Vagina (tissue), 2 donors: ENCODE measurements at places on chromosomes 7 and 10. TPM values are rescaled to one million over a fixed set of nuclear protein-coding genes. Genes with fewer than 3 reads are reported as not detected.

The VAX1 gene
- total RNA-seq = not detected

DNA sequence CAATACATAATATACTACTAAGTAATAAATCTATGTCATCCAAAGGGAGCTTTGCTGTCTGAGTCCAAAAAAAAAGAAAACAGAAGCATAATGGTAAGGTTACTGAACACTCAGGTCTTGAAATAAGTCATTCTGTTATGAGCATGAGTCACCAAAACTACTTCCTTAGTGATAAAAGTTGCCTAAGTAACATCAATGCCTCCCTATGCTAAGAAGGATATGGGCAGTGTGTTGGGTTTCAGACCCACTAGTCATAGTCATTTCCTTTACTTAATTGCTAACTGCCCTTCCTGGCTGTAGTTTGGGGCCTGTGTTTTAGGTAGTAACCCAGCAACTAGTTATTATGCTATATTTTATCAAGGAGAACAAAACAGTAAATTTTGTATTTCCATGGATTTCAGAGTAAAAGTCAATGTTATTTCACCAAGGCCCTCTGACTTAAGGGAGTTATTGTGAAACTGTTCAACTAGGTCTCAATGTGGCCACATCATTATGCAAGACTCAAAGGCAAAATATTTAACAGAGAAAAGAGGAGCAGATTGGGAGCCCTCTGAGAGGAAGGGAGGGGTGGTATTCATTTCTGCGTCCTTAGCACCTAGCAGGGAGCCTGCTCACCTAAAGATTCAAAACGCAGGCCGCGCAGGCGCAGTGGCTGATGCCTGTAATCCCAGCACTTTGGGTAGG lies 11.7 kb upstream of the VIM start:
- DNase-seq = no peak

GRCh38 chr10:111078505-111079185 lies 1.8 kb downstream of the ADRA2A start:
- no peak for DNase-seq

- DNase-seq = no peak
These were observed 450.0 kb downstream of the GATA3 start for GRCh38 chr10:8504499-8504898.

The LAMB4 gene
- 0.74 TPM for total RNA-seq

GRCh38 chr10:90913774-90914420 lies 7.0 kb downstream of the ANKRD1 start:
- no peak for DNase-seq

The SEC31B gene
- 6.4 TPM for total RNA-seq

DNA sequence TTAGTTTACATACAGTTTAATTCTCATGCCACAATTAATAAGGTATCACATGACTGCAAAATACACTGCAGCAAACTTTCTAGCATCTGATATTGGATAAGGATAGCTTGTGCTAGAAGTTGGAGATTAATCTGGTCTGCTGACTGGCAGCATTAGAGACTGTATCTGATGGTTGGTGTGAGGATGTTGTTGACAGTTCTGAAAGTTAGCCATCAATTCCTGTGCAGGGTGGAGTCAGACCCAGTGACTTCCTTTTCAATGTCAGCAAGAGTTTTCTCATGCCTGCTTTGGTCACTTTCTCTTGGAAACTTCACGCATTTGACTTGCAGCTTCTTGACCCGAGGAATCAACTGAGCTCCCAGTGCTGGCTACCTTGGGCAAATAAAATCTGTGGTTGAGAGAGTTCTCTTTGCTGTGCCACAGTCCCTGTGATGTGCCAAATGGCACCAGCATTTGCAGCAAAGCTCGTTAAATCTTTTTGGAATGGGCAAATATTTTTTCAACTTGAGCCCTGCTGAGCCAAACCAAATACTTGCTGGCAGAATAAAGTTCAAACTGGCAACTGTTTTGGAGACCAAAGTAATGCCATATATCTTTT lies 233.0 kb downstream of the TRIL start:
- DNase-seq = no peak

DNA sequence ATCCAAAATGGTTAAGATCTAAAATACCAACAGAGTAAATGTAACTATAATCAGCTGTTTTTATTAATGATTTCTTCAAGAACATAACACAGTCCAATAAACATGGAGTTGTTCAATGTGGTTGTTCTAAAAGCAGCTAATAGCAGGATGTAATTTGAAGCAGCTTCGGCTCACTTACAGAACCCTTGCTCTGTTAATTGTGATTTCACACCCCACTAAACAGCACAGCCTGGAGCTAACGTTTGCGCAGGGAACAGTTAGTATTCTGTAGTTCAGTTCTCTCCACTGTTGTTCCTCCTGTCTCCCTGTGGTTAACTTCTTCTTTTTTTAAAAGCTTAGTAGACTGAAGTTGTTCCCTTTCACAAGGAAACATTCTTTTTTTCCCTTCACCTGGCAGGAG lies 104.0 kb downstream of the GRM3 start:
- DNase-seq = no peak

- DNase-seq = no peak
These were observed 234.7 kb upstream of the MDFIC start for GRCh38 chr7:114687238-114687637.

DNA sequence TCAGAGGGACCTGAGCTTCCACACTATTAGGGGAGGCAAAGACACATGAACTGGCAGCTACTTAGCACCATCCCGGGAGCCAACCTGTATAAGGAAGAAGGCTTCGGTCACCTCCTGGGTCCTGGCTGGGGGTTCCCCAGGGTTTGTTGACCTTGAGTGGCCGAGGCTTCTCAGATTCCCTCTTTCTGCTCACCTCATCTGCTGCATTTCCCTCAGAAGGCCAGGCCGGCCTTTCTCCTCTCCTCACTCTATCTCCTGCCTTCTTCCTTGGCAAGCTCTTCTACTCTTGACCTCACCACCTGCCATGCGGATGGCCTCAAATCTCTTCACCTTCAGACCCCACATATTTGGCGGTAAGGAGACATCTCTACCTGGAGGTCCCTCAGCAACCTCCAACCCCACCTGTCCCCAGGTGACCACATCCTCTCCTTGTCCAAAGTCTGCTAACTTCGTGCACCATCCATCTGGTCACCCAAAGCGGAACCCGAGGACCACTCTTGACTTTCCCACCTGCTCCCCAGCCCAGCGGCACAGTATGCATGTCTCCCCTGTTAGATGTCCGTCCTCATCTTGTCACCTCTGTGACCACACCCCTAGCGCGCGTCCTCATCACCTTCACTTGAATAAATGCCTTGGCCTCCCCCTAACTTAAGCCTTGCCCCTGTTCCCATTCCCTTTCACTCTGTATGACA lies 133.8 kb upstream of the UNC5B start:
- peak; percentile 87 for DNase-seq

The NKX1-2 gene
- total RNA-seq = 0.98 TPM

The LEP gene
- total RNA-seq = 7.4 TPM

- DNase-seq = no peak
These were observed at the start of gene DENND2A for GRCh38 chr7:140640727-140641523. Gene DENND2A (minus strand): TSS chr7:140640813. CDS start chr7:140602397, 38,416 bp downstream.

DNA sequence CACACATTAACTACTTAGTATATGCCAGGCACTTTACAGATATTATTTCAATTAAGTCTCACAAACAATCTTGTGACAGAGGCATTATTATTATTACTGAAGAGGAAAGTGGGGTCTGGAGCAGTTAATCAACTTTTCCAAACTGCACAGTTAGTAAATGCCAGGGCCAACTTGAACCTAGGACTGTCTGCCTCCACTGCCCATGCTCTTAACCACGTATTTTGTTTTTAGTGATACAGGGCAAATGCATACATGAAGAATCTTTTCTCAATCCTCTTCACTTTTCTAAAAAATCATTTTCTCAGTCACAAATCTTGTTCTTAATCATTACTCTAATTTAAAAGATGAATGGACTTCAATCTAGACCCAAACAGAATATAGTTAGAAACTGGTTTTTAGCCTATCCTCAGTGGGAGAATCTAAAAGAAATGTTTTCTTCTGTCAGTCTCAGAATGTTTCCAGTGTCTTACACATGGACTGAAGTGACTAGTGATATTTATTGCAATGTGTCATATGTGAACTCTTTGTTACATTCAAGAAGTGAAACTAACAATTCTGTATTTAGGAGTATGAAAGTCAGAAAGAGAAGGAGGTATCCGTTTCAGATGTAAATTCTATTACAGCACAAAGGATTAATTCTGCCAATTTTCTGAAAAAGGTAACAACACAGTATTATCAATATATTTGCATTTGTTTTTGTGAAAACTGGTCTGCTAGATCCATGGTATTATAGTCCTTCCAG lies 55.5 kb upstream of the CCNJ start:
- no peak for DNase-seq
